ENCODE measurements at places on chromosomes 2 and 18.

- DNase-seq = no peak
These were observed 13.1 kb upstream of the TNS1 start for GRCh38 chr2:218015586-218016521.

GRCh38 chr2:127451981-127452380, 33.8 kb downstream of the PROC start:
- DNase-seq = no peak

DNA sequence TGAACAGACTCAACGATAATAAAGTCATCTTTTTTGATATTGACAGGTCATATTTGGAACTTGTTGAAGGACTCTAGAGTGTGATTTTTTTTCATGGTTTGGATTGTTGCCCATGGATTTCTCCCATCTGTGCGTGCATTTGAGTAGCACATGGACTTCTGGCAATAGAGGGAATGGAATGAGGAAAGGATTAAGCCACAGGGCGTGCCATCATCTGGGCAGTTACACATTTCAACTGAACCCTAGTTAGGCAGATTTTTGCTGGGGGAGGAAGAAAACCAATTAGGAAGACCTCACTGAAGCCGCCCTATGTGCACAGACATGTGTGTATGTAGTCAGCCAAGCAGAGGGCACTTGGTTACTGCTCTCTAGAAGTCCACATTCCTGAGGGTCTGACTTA, 72.6 kb downstream of the TPGS2 start:
- no peak for DNase-seq

GRCh38 chr2:21330786-21331391, 207.1 kb downstream of the TDRD15 start:
- DNase-seq = no peak

DNA sequence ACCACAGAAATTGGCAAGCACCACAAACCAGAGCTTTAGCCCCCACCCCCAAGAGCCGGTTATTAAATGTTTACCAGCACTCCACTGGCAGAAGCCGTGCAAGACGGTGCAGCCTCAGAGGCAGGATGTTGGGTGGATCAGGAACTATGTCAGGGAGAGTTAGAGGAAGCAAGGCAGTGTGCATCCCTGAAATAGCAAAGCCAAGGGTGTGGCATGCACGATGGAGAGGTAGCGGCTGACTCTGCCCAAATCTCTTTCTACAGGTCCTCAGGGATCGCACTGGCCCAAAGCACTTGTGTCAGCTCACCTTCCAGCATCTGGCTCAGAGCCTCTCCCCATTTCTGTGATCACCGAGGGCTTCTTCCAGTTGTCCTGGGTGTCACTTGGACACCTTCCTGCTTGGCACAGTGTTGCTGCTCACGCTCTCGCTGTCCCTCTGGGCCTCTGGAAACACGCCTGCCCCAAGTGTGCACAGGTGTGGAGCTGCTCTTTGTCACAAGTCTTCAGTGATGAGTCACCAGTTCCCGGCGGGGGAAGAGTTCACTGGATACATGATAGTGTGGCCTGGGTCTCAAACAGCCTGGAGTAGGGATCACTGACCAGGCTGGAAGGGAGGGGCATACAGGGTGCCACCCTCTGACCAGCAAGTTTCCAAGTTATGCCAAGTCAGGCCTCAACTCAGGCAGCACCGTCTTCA, 17.3 kb upstream of the B3GNT7 start:
- DNase-seq = no peak

- DNase-seq = no peak
These were observed 121.5 kb upstream of the LTBP1 start for GRCh38 chr2:32825291-32825712.
